ENCODE measurements at places on chromosomes 5 and 9. TPM values are rescaled to one million over a fixed set of nuclear protein-coding genes. Genes with fewer than 3 reads are reported as not detected.

PIP5K1B gene
- not detected for total RNA-seq

APBA1 gene
- total RNA-seq = 0.47 TPM

PCA3 gene
- total RNA-seq = not detected

SPINK1 gene
- total RNA-seq = 0.37 TPM

SPATA9 gene
- 0.13 TPM for total RNA-seq

ZNF366 gene
- total RNA-seq = not detected

CCDC171 gene
- total RNA-seq = 0.40 TPM

KDM3B gene
- total RNA-seq = 47.6 TPM

NR6A1 gene
- 1.9 TPM for total RNA-seq

OR1Q1 gene
- not detected for total RNA-seq

C6 gene
- total RNA-seq = not detected

PCSK5 gene
- 0.89 TPM for total RNA-seq
